ENCODE measurements at places on chromosomes 2 and 18. TPM values are rescaled to one million over a fixed set of nuclear protein-coding genes. Genes with fewer than 3 reads are reported as not detected.

Gene MRO
- total RNA-seq = not detected

Gene AFTPH
- total RNA-seq = 39.6 TPM

Gene SERPINB13
- not detected for total RNA-seq

Gene POTEF
- total RNA-seq = not detected

Gene SCYGR4
- total RNA-seq = not detected

Gene GALR1
- total RNA-seq = not detected

Gene RNPEPL1
- total RNA-seq = 60.7 TPM

Gene REG3A
- total RNA-seq = not detected

Gene GRHL1
- total RNA-seq = 1.2 TPM

Gene IL1R2
- total RNA-seq = 1.6 TPM

Gene GCG
- total RNA-seq = not detected

Gene ST6GAL2
- not detected for total RNA-seq

Gene PSMA8
- total RNA-seq = 0.93 TPM

Gene AGXT
- not detected for total RNA-seq

Gene MYO7B
- total RNA-seq = 0.12 TPM

Gene ZCCHC2
- total RNA-seq = 52.8 TPM

Gene GAL3ST2
- 1.2 TPM for total RNA-seq

Gene LANCL1
- 32.3 TPM for total RNA-seq

Gene CNGA3
- not detected for total RNA-seq

Gene CFAP53
- 0.38 TPM for total RNA-seq

Gene ESPNL
- total RNA-seq = 0.26 TPM

Gene TGIF1
- total RNA-seq = 50.7 TPM

Gene TDRD15
- total RNA-seq = not detected

Gene GTF2A1L
- total RNA-seq = not detected

Gene CYRIA
- 1.8 TPM for total RNA-seq

Gene TUBA4B
- not detected for total RNA-seq

Gene ACTG2
- total RNA-seq = not detected

Gene GPR155
- 3.1 TPM for total RNA-seq

Gene PLEKHM3
- total RNA-seq = 6.6 TPM

Gene SLC4A5
- 0.93 TPM for total RNA-seq

Gene ERBB4
- total RNA-seq = not detected

Gene LYG2
- not detected for total RNA-seq

Gene XDH
- not detected for total RNA-seq

Gene SYT4
- not detected for total RNA-seq

Gene CLEC4F
- total RNA-seq = not detected

Gene EMILIN1
- 1.1 TPM for total RNA-seq

Gene C2orf81
- 1.7 TPM for total RNA-seq

Gene OTOF
- 7.2 TPM for total RNA-seq

Gene COL4A4
- not detected for total RNA-seq

Gene UGT1A10
- not detected for total RNA-seq

Gene CHRNG
- total RNA-seq = not detected

Gene PLCL1
- 0.45 TPM for total RNA-seq

Gene TRIM43B
- total RNA-seq = not detected

Gene GNAL
- total RNA-seq = 0.40 TPM

Gene ANKRD30BL
- total RNA-seq = not detected

Gene ITPRIPL1
- 51.4 TPM for total RNA-seq
